ENCODE measurements at places on chromosomes 2 and 18.

DNA sequence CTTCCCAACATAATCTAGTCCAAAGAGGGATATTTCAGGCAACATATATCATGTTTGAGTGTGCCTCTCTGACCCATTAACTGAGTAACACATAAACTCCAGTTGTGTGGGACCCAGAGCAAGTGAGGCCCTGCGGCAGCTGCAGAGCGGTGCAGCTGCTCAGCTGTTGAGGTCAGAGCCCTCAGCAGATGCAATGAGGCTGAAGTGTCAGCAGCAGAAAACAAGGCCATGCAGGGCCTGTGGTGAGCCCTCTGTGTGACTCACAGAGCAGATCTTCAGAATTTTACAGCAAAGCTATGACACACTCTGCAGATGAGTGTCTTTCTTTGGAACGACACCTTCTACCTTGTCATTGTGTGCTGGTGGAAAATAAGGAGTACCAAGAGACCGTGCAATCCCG lies 168.5 kb downstream of the CBLN2 start:
- no peak for DNase-seq

DNA sequence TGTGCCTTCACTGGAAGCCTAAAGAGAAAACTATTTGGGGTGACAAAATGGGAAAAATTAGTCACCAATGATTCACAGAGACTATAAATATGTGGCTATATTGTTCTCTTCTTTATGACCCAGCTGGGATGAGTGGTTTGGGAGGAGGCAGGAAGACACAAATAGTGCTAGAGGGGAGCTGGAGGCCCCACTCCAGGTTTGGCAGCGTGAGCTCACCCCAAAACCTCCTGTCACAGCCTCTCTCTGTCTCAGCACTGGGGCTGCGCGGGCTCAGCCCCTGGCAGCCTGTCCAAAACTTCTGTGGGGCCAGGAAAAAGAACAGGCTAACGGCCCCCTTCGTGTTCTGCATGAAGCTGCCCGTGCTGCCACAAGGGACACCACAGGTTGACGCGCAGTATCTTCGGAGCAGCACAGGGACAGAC lies 73.2 kb upstream of the LCLAT1 start:
- DNase-seq, result no peak

DNA sequence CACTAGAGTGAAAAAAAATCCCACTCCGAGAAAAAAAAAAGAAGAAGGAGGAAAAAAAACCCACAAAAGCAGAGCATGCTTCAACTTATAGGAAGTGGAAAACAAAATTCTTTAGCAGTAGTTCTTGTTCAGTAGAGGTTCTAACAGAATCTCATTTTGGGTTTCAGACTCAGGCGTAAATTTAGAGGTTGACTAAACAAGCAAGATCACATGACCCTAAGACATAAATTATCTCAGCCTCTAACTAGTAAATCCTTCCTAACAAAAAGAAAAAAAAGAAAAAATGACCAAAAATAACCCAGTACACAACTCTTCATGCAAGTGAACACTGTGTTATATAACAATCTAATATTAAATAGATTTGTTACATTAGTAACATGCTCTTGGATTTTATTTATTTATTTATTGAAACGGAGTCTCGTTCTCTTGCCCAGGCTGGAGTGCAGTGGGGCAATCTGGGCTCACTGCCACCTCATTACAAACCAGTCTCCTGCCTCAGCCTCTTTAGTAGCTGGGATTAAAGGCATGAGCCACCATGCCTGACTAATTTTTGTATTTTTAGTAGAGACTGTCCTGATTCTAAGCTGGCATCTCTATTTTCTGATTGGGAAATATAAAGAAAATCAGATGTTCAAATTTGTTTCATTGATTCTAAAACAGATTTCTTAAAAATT lies 35.4 kb downstream of the PPP4R3B start:
- no peak for DNase-seq

- DNase-seq, result no peak
Observed at GRCh38 chr2:120867290-120868241, 131.9 kb downstream of the GLI2 start.

DNA sequence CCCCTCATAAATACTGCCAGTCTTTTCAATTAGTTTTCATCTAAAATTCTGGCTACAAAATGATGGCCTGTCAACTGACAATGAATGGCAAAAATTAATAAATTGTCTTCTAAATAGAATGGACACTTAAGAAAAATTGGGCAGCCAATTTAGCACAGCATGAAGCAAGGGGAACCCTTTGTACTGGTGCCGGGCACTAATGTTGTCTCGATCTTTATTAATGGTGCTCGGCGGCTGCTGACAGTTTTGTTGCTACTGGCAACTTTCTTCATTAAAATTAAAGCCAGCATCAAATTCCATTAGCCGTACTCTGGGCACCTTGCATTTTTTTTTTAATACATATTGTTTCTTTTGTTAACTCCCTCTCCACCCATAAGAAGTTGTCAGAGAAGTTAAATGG lies 309.3 kb downstream of the GBX2 start:
- DNase-seq, result no peak

- no peak for DNase-seq
Observed at GRCh38 chr18:72692595-72692994, 148.5 kb upstream of the CBLN2 start.

DNA sequence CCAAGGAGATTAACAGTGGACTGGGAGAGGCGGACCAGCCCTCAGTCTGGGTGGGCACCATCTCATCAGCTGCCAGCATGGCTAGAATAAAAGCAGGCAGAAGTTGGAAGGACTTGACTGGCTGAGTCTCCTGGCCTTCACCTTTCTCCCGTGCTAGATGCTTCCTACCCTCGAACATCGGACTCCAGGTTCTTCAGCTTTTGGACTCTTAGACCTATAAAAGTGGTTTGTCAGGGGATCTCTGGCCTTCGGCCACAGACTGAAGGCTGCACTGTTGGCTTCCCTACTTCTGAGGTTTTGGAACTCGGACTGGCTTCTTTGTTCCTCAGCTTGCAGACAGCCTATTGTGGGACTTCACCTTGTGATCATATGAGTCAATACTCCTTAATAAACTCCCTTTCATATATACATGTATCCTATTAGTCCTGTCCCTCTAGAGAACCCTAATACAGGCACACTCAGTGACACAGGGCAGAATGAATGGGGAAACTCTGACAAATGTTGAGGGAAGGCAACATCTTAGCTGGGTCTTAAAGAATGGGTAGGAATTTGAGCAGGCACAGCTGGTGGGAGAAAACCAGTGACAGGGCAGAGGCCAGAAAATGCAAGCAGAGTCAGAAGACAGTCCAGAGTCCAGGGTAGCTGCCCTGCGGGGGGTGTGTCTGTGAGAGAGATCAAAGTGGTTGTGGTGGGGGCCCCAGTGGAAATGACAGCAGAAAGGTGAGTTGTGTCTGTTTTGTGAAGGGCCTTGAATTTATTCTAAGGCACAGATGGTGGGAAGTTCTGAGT lies 108.1 kb upstream of the CD302 start:
- no peak for DNase-seq

- no peak for DNase-seq
Observed at GRCh38 chr2:36698993-36699392, 2.5 kb downstream of the VIT start.

- DNase-seq, result no peak
Observed at GRCh38 chr18:61832858-61833257, 59.9 kb downstream of the RNF152 start.

DNA sequence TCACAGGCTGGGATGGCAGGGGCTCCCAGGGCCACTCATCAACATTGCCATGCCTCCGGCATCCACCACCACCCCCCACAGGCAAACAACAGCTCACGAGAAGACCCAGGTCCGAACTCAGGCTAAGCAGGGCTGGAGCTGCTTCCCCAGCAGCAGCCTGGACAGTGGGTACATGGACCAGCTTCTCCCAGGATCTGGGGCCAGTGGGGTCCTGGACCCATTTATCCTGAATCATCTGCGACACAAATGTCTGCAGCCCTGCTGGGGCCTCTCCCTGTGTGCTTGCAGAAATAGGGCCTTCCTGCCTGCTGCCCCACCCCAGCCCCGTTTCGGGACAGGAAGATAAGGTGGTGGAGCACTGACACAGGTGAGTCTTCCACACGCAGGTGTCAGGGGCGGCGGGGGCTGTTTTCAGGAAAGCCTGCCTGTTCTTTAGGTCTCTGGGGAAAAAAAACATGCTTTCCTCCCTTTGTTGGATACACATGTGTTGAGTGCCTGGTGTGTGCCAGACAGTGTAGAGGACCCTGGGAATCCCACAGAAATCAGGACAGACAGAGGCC lies 4.5 kb downstream of the PRLH start:
- no peak for DNase-seq

GRCh38 chr2:210269148-210269547 lies 43.9 kb upstream of the ACADL start:
- no peak for DNase-seq

GRCh38 chr2:119013671-119014070 lies 71.7 kb downstream of the MARCO start:
- DNase-seq, result no peak

DNA sequence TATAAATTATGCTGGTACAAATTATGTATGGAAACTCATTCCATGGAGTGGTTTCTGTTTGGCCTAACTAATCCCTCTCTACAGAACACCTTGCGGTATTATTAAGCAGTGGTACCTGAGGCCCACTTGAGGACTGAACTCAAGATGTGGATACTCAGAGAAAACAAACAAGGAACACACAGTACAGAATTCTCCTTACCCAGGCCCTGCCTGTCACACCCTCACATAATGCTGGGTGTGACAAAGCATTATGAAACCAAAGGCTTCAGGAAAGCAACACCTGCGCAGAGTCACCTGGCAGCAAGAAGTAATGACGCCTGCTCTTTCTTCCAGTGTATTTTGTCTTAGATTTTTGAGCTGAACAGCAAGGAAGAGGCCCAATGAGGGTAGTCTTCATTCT lies 264.7 kb downstream of the PAX3 start:
- DNase-seq, result no peak

DNA sequence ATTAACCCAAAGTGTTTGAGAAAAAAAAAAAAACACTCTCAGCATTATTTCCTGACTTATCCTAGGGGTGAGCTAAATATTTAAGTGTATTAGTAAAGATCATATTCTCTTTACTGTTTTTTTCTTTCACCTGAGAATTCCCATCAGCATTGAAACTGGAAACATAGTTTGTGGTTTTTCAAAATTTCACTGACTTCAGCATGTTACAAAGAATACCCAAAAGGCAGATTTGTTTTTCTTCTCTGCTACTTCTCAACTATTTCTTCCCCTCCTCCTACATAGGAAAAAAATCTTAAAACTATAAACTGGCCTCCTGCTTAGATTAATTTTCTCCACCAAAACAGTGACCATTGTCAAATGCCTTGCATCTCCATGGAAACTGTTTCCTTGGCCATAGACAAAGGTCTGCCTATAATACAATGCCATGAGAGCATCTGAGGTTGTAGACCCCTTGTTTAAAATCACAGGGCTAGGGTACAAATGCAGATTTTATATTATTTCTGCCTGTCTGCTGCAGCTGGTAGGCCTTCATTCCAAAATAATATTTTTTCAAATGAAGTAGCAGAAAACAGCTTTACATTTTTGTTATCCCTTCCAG lies 179.7 kb upstream of the GALNT5 start:
- DNase-seq, result no peak

GRCh38 chr2:191115804-191116203 lies 35.0 kb downstream of the STAT4 start:
- no peak for DNase-seq

- peak; percentile 85 for DNase-seq
Observed at GRCh38 chr2:174778085-174778981, 14.1 kb upstream of the CHRNA1 start.

DNA sequence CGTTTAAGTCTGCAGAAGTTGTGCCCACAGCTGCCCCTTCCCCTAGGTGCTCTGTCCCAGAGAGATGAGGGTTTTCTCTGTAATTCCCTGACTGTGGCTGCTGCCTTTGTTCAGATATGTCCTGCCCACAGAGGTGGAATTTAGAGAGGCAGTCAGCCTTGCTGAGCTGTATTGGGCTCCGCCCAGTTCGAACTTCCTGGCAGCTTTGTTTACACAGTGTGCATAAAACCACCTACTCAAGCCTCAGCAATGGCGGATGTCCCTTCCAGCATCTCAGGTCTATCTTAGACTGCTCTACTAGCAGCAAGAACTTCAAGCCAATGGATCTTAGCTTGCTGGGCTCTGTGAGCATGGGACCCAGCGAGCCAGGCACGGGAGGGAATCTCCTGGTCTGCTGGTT lies 48.1 kb downstream of the LHCGR start:
- no peak for DNase-seq

DNA sequence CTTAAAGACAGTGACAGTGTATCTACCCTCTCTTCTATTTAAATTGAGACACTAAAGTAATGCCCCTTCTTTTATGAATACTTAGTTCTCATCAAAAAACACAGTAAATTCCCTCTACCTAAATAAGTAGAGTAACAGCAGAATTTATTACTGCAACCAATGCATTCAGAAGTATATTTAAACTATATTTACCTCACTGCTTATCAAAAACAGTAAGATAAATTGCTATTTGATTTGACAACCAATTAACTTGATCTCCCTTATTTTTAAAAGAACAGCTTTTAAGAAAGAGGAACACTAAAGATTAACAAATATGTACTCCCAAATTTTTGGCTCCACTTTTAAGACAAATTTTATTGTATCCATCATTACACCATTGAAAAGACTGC lies 4.8 kb downstream of the SATB2 start:
- no peak for DNase-seq

GRCh38 chr2:5373200-5373599 lies 319.0 kb upstream of the SOX11 start:
- no peak for DNase-seq

GRCh38 chr18:36766836-36767235 lies 62.0 kb downstream of the TPGS2 start:
- DNase-seq, result no peak
